ENCODE measurements at places on chromosomes 2 and 18.

- DNase-seq: no peak
Measured at GRCh38 chr2:96866586-96866985, 3.3 kb downstream of the SEMA4C start.

- no peak for DNase-seq
Measured at GRCh38 chr2:143513081-143513480, 383.9 kb downstream of the ARHGAP15 start.

GRCh38 chr2:183000846-183001245, 37.4 kb downstream of the NCKAP1 start:
- no peak for DNase-seq

DNA sequence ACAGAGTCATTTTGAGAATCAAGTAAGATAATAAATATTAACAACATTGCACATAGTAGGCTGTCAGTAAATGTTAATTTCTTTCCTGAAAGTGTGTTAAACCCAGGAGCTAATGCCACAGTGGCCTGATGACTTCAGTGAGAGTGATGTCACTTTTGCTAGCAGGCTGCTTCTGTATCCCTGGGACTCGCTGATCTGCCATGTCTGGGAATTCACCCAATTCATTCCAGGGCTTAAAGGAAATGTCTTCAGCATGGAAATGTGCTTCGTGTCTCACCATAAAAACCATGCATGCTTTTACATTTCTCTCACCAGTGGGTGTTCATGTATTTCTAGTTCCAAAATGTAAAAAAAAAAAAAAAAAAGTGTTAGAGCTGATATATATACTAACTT, 56.8 kb upstream of the MAPRE3 start:
- DNase-seq: no peak

DNA sequence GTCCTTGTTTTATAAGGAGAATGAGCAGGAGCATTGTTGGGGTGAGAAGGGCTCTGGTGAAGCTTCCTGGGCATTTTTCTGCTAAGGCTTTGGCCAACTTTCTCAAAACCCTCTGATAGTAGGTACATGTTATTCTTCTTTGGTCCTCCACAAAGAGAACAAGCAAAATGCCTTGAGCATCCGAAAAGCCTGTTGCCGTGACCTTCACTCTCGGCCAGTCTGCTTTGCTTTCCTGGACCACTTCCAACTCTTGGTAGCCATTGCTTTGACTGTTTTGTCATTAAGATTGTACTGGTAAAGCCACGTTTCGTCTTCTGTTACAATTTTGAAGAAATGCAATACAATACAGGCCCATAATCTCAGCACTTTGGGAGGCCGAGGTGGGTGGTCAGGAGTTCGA, 27.4 kb upstream of the ALLC start:
- no peak for DNase-seq

DNA sequence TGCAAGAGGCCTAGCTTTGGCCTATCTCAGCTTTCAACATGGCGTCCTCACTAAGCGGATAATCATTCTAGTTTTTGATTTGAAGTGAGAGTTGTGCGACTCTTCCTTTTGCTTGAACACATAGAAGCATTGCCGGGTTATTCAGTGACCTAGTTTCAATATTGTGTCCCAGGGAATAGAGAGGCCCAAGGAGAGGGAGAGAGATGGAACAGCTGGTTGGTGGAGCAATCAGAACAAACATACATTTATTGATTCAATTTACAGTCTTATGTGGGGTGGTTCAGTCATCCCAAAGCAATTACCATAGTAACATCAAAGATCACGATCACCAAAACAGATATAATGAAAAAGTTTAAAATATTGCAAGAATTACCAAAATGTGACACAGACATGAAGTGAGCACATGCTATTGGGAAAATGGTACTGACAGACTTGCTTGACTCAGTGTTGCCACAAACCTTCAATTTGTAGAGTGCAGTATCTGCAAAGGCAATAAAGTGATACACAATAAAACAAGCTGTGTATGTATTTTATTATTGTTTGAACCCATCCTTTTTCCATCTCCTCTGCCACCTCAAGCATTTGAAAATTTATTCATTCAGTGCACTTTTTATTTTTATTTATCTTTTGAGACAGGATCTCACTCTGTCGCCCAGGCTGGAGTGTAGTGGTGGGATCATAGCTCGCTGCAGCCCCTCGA, 30.2 kb downstream of the COPS7B start:
- DNase-seq: no peak

- DNase-seq: no peak
Measured at GRCh38 chr18:11496526-11497172, 112.7 kb upstream of the SLC35G4 start.

DNA sequence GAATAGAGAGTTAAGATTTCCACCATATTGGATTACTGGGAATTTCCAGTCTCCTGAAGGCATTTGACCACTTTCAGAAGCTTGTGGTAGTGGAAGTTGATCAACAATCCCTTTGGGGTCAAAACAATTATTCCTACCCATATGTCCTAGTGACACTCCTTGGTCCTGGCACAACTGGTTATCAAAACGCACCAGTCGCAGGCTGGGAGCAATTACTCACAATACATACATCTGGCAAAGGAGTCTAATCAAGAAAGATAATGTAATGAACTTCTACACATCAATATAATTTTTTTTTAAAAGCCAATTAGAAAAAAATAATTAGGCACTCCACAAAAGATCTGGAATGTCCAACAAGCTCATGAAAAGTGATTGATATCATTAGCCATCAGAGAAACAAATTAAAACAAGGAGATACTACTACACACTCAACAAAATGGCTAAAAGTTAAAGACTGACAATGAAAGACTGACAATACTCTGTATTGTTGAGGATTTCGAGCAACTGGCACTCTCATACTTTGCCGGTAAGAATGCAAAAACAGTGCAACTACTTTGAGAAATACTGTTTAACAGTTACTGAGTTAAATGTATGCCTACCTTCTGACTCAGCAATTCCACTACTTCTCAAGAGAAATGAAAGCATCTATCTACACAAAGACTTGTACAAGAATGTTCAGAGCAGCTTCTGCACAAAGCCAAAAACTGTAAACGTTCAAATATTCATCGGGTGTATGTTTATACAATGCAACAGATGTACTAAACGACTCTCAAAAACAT, 2.0 kb downstream of the INO80C start:
- no peak for DNase-seq

All from activated naive CD4-positive, alpha-beta T cell (primary cell).